ENCODE measurements at places on chromosomes 3 and 15. TPM values are rescaled to one million over a fixed set of nuclear protein-coding genes. Genes with fewer than 3 reads are reported as not detected.

GRCh38 chr3:32359766-32360492, 31.7 kb upstream of the CMTM7 start:
- H3K27ac ChIP-seq = no peak overlapping the region
- no peaks in the 10 kb centered on the region for H3K36me3 ChIP-seq
- no peak overlapping the region for H3K4me3 ChIP-seq
- peak; percentile 66 for DNase-seq

MOBP gene
- total RNA-seq = not detected

DNA sequence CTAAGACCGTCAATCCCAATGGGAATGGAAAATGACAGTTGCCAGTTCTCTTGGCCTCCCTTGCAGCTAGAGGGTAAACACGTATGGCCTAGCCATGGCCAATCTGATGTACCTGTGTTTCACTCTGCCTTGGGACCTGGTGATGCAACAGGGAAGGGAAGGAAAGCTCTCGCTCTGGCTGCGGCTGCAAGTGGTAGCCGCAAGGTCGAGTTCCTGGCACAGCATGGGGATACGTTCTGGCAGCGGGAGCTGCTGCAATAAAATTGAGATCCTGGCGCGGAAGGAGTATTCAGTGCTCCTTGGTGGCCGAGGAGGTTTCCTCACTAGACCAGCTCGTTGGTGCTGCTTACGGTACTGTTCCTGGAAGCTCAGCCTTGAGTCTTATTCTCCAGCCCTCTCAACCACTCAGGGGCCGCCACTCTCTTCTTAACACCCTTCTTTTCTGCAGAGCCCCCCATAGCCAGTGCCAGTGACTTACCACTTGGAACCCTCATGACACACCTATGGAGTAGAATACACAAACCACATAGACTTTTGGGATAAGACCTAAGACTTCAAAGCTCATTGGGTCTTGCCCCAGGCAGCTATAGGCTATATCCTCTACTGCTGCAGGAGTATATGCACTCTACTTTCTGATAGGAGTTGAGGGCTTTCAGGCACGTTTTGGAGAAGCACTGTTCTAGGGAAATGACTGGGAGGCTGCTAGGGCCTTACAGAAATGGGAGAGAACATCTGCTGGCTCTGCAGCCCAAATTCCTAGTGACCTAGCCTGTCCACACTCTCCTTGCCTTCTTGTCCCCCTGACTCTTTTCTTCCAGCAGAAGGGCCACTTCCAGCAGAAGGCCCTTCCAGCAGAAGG, 2.7 kb downstream of the KY start:
- H3K27ac ChIP-seq = no peak overlapping the region
- no peaks in the 10 kb centered on the region for H3K36me3 ChIP-seq
- H3K27me3 ChIP-seq = peaks cover 76% of the 10 kb centered on the region
- peaks cover 19% of the 10 kb centered on the region for H3K4me1 ChIP-seq

DNA sequence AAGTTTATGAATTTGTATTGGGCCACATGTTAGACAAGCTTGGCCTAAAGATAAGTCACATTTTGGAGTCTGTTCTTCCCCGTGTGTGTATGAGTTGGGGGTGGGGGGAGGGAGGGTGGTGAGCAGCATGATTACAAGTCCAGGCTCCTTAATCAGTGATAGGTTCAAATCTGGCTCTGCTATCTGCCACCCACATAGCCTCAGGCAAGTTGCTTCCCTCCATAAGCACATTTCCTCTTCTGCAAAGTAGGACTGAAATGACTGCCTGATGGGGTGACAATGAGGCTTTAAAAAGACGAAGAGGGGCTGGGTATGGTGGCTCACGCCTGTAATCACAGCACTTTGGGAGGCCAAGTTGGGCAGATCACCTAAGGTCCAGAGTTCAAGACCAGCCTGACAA, 1.1 kb upstream of the SPATA12 start:
- no peaks in the 10 kb centered on the region for H3K27me3 ChIP-seq
- DNase-seq = no peak
- no peaks in the 10 kb centered on the region for H3K36me3 ChIP-seq
- no peak overlapping the region for H3K4me3 ChIP-seq

DNA sequence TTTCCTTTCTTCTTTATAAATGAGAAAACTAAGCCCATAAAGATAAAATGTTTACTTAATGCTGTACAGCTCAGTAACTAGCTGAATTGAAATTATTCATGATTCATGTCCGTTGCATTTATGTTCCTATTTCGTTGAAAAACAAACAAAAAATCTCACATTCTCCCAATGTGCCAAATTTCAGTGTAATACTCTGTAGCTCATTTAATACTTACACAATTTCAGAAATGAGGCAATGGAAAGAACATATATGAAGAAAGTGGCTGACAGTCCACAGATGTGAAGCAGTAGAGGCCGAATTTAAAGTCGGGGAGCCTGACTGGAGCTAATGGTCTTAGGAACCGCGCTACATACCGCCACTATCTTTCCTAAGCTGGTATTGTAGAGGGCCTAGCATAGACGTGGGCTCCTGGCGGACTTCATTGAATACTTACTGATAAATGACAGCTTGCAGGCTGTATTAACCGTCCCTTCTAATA, 651 bp downstream of the PLSCR2 start:
- H3K27me3 ChIP-seq = no peaks in the 10 kb centered on the region
- no peak overlapping the region for H3K27ac ChIP-seq
- H3K4me3 ChIP-seq = no peak overlapping the region
- DNase-seq = no peak
- no peaks in the 10 kb centered on the region for H3K4me1 ChIP-seq

DNA sequence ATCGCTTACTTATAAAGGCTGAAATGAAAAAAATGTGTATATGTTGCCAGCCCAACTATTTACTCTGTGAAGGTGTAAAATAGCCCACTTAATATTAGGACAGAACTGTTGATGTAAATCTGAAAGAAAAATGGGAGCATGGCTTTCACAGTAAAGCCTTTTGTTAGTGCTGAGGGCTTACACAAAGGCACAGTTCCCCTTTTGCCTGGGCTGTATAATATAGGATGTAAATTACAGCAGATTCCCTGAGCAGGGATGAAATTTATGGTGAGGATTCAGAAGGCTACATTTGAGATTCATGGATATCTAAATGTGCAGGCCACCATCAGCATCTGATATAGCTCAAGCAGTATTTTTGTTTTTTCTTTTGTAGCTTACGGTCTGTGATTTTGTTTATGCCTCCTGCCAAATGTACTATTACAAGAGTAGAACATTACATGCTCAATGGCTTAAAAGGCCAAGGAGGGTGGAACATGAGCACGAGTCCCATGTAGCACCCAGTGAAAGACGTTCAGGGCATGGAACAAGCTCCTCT, 109.1 kb upstream of the ATP10A start:
- peaks cover 25% of the 10 kb centered on the region for H3K4me1 ChIP-seq
- H3K36me3 ChIP-seq = no peaks in the 10 kb centered on the region
- DNase-seq = peak; percentile 54
- H3K27ac ChIP-seq = peak overlapping the region; percentile 39

DNA sequence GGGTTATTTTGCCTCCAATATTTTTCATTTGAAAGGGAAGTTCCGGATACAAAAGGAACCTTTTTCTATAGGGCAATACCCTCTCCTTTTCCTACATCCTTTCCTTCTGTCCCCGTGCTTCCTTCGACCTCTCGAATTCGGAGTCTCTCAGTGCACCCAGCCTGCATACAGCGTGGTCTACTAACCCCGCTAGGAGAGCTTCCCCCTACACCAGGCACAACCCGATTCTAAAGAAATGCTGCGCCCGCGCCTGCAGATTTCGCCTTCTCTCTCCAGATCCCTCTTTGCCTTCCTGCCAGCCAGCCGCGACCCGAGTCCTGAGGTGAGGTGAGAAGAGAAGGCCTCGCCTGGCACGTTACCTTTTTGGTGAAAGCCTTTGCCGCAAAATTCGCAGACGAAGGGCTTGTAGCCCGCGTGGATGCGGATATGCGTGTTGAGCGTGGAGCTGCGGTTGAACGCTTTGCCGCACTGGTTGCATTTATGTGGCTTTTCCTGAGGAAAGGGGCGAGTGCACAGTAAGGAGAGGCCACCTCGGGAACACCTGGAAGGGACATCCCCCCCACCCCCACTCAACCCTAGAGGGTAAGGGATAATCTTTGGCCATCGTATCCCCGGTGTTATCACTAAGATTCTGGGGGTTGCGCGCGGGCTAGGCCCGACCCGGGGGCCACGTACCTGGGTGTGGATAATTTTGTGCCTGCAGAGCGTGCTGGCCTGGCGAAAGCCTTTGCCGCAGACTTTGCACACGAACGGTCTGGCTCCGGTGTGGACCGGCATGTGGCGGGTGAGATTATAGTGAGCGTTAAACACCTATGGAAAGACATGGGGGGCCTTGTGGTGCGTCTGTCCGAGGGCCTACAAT, 2.3 kb downstream of the FEZF2 start:
- H3K27ac ChIP-seq = no peak overlapping the region
- peaks cover 100% of the 10 kb centered on the region for H3K27me3 ChIP-seq
- H3K36me3 ChIP-seq = no peaks in the 10 kb centered on the region

DNA sequence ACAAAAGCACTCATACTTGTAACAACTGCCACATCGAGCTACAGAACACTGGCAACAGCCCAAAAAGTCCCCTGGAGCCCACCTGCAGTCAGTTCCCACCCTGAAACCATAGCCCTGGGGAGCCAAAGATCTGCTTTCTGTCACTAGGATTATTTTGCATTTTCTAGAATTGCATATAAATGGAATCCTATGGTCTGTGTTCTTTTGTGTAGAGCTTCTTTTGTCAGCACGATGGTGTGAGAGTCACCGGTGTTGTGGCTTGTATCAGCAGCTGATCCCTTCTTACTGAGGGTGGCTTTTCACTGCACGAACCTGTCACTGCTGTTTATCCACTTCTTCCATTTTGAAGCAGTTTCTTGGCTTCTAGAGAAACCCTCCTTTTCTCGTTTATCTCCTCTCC, 60.1 kb upstream of the PRR23E start:
- DNase-seq = no peak
- H3K27ac ChIP-seq = no peak overlapping the region
- peaks cover 40% of the 10 kb centered on the region for H3K27me3 ChIP-seq
- peaks cover 11% of the 10 kb centered on the region for H3K4me1 ChIP-seq
- no peaks in the 10 kb centered on the region for H3K36me3 ChIP-seq

GRCh38 chr15:76204109-76204845, 107.0 kb downstream of the ETFA start:
- no peak overlapping the region for H3K27ac ChIP-seq
- no peak for DNase-seq
- no peak overlapping the region for H3K4me3 ChIP-seq
- no peaks in the 10 kb centered on the region for H3K27me3 ChIP-seq
- peaks cover 12% of the 10 kb centered on the region for H3K4me1 ChIP-seq

DNA sequence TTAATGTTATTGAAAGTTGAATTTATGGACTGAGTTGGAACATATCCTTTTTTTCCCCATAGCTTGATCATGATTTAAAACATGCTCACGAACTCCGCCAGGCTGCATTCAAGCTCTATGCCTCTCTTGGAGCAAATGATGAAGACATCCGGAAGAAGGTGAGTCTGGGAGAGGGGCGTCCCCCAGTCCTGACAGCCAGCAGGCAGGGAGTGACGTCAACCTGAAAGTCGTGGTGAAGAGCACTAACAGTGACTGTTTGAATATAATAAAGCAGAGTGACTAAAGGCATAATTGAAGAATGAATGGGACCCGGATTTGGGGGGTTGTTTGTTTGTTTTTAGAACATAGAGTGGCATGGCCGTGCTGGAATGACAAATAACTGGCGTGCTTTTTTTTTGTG, 57.9 kb downstream of the ARMC8 start:
- H3K4me1 ChIP-seq = no peaks in the 10 kb centered on the region
- no peaks in the 10 kb centered on the region for H3K27me3 ChIP-seq
- no peak overlapping the region for H3K27ac ChIP-seq
- no peak overlapping the region for H3K4me3 ChIP-seq

GRCh38 chr15:44243141-44243540, 45.4 kb upstream of the GOLM2 start:
- H3K4me1 ChIP-seq = no peaks in the 10 kb centered on the region
- no peak for DNase-seq
- H3K4me3 ChIP-seq = no peak overlapping the region
- H3K27me3 ChIP-seq = no peaks in the 10 kb centered on the region

CORO2B gene
- 1.0 TPM for total RNA-seq

TCAIM gene
- total RNA-seq = 22.0 TPM

SNTN gene
- not detected for total RNA-seq

- no peak for DNase-seq
- no peak overlapping the region for H3K27ac ChIP-seq
- no peak overlapping the region for H3K4me3 ChIP-seq
- H3K27me3 ChIP-seq = no peaks in the 10 kb centered on the region
- H3K4me1 ChIP-seq = no peaks in the 10 kb centered on the region
Observed at GRCh38 chr3:47650294-47650693, 71.6 kb upstream of the CSPG5 start.

SPINK8 gene
- total RNA-seq = not detected

SGO1 gene
- 48.2 TPM for total RNA-seq

DNA sequence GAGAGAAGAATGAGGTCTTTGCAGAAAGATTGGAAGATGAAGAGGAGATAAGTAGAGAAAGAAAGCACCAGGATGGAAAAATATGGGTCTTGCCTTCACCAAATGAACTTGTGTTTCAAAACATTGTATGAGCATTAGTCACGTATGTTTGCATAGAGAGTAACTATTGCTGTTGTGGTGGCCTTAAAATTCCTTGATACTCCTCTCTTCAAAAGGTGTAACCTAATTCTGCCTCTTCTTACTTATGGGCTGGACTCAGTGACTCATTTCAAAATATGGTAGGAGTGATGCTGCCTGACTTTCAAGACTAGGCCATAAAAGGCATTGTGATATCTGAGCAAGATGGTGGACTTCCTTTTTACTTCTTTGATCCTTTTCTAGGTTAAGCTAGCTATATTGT, 228.7 kb upstream of the ZNF385D start:
- DNase-seq = no peak
- no peaks in the 10 kb centered on the region for H3K4me1 ChIP-seq
- no peak overlapping the region for H3K27ac ChIP-seq
- H3K27me3 ChIP-seq = no peaks in the 10 kb centered on the region

IL17RD gene
- total RNA-seq = 33.6 TPM

DNA sequence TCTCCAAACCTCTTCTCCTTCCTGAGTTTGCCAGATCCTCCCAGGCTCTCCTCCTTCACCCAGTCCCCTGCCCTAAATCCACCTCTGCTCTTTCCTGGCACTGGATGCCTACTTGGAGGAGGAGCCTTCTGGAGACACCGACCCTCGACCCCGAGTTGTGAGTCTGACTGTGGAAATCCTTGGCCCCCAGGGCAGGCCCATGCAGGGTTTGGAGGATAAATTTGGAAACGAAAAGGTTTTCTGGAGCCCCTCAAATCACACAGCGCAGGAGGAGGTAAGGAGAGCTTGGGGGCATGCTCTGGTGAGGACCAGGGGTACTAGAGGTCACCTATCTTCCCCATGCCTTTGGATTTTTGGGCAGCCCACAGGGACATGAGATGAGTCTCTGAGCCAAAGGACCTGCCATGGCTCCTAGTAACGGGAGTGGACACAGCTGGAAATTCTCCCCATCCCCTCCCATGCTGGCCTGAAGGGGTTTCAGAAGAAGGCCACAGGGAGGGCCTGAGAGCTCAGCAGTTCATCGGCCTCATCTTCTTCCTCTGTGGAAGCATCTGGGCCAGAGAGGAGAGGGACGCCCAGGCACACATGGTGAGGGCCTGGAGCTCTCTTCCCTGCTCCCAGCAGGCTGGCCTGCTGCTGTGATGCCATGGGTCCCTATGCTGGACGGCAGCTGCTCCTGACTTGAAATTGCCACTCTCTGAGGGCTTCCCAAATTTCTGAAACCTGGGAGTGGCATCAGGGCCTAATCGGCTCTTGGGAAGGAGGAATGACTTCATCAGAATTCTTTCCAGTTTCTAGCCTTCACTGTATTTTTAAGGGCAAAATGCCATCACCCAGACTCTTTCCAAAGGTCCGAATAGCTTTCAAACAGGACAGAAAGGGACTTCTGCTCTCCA, 68.6 kb upstream of the ITGA11 start:
- no peaks in the 10 kb centered on the region for H3K36me3 ChIP-seq
- DNase-seq = no peak
- H3K27me3 ChIP-seq = no peaks in the 10 kb centered on the region
- no peak overlapping the region for H3K27ac ChIP-seq
- H3K4me3 ChIP-seq = no peak overlapping the region

Data from neural progenitor cell (in vitro differentiated cells).